ENCODE measurements at places on chromosomes 16 and 17.

DNA sequence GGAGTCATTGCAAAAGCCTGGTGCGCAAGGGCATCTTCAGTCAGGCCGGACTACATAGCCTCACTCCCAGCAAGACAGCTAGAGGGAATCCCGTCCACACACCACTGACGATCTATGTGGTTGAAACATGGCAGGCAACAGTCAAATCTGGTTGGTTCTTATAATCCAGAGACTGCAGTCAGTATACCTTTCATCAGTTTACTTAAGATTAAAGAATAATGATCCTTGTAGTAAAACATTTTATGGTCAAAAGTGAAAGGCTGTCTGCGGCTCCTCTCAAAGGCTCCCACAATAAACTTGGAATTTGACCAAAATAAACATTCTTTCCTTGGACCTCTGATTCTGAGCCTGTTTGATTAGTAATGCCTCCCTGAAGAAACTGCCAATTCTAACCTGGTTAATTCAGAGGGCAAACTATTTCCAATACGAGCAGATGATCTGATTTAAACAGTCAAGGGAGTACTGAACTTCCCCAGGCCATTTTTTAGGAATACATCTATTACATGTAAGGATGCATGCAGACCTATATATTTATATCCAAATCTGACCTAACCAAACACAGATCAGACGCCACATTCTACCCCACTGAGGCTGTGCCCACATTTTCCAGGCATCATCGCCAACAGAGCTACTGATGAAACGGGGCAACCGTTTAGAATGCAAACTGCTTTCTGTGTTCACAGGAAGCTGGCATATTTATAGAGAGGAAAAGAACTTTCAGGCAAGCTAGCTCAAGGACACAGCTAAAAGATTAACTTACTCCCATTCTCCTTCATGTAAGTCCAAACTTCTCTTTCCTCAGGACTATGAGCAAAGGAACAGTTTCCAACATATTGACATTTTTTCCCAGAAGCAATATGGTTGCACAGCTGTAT lies 15.3 kb upstream of the TXNDC11 start:
- DNase-seq: no peak

DNA sequence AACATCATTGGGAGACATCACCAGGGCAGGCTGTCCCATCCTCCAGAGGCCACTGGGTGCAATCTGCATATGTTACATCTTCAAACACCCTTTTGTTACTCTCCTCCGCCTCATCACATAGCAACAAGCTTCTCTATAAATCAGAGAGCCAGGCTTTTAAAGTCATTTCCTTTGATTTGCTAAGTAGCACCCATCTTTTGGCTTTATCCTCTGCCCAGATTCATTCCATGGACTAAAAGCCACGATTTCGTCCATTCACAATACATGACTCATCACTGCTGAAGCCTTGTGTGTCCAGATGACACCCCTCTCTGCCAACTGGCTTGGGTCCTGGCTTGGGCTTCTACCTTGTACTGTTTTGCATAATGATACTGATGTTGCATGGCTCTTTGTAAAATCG lies 2.0 kb upstream of the KRT38 start:
- DNase-seq: no peak

GRCh38 chr16:46918905-46919792 lies 35.0 kb downstream of the GPT2 start:
- DNase-seq: no peak

- DNase-seq: no peak
Observed at GRCh38 chr17:16923097-16923903, 48.6 kb downstream of the TNFRSF13B start.

- DNase-seq: no peak
Observed at GRCh38 chr16:81014672-81015071, 7.7 kb downstream of the CENPN start.

- DNase-seq: no peak
Observed at GRCh38 chr16:57165483-57165882, 20.4 kb downstream of the PSME3IP1 start.

GRCh38 chr17:22512997-22513538 lies 820.7 kb downstream of the KCNJ18 start:
- no peak for DNase-seq

DNA sequence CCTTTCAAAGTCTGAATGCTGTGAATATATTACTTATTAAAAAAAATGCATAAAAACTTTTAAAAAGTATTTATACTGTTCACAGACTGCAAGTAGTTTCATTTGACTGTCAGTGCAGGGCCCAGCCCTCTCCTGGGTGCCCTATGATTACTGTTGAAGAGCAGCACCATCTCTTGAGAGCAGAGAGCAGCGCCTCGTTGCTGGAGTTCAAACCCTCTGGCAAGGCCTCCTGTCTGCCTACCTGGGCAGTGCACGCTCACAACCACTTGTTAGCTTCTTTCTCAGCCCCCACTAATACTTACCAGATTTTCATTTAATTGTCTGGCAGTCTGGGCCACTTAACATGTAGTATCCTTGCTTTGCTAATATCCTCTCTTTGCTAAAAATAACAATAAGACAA lies 233.4 kb downstream of the PHKB start:
- no peak for DNase-seq

GRCh38 chr16:71258372-71258771 lies 27.9 kb upstream of the HYDIN start:
- DNase-seq: no peak

DNA sequence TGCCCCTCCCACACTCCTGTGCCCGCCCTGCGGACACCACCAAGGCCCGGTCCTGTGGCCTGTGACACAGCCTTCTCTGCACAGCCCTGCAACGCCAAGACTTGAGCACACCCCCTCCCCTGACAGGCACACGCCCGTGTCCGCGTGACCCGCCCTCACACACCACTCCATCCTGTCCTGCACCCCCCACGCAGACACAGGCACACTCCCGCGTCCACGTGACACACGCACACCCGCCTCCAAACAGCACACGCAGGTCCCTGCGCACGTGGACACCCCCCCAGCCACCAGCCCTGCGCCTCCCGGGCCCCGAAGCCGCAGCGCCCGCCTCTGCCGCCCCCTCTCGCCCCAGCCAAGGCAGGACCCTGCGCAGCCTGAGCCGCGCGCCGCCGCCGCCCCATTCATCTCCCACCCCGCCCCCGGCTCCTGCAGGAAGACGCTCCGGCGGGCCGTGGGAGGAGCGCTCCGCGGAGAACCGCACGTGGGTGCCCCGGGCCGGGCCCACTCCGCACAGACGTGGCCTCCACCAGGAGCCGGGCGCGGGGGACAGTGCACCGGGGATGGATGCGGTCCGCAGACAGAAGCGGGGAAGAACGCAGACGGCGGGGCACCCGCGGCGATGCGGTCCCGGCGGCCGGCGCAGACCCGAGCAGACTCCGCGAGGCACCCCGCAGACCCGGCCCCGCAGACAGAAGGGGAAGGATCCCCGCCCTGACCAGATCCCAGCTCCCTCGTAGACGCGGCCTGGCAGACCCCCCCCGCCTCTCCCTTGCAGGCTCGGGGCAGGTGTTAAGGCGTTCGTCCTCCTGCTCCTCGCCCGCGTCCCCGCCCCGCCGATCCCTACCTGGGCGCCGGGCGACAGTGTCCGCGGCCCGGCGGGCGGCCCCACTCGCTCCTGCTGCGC lies 506 bp downstream of the CAMKK1 start:
- peak; percentile 84 for DNase-seq

DNA sequence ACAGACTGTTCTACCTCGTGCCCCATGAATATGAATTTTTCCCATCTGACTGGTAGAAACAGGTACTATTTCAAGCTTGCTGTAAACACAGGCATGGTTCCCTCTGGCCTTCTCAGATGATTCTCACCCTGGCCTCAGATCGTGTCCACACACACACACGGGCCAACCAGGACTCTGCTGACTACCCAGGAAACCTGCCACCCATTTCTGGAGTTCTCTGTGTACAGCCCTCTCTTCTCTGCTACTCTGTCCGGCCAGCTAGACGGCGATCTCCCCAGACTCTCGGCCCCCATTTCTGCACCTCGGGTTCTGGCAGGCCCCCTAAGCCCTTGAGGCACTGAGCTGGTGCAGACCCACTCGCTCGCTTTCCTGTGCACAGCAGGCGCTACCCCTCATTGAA lies 31.2 kb downstream of the RPA1 start:
- DNase-seq: no peak

- no peak for DNase-seq
Observed at GRCh38 chr17:42512246-42512645, 23.8 kb upstream of the NAGLU start.

GRCh38 chr17:4511199-4511932 lies 12.7 kb downstream of the SPNS2 start:
- no peak for DNase-seq

DNA sequence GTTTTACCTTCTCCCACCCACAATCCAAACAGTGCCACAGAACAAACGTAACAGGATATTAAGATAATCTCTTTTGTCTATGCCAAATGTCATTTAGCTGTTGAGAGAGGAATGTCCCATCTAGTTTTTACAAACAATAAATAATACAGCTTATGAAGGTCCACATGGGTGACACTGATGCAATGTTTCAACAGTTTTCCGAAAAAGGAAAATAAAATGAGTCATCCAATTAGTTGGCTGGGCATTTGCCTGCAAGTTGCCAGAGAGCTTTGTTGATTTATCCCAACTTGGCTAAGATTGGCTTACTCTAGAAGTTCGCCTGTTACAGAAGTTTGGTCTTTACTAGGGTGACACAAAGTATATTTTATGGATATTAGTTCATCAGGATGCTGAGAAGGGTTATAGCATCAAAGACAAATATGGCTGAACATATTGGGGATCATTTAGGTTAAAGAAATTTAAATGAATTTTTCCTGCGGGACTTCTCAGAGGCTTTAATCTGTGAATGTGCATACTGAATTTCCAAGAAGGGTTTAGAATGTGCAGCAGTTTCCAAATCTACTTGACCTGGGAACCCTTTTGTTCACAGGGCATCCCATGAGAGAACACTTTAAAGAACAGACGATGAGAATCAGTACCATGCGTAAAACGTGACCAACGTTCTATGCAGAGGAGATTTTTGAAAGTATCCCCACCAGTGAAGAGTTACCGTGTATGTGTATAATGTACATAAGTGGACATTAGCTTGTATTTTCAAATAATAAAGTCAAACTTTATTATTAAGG lies 73.1 kb downstream of the CDH13 start:
- no peak for DNase-seq

GRCh38 chr17:82531431-82531881 lies 11.9 kb downstream of the FOXK2 start:
- no peak for DNase-seq

DNA sequence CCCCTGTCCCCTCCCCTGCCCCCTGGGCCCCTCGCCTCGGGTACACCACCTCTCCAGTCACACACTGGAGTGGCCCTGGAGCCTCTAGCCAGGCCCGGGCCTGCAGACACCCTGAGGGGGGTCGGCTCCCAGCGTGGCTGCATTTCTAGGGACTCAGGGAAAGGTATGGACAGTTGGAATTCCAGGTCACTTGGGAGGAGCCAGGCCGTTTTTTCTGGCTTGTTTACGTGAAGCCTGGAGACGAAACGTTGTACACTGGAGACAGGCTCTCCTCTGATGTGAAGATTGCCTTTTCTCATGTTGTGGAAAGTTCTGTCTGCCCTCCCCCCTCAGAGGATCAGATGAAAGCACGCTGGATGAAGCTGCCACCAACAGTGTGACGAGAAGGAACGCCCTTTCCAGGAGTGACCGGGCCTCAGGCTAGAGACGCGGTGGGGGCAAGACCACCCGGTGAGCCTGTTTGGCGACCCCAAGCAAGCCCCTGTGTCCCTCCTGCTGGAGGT lies 4.0 kb upstream of the PPP1R27 start:
- DNase-seq: no peak

GRCh38 chr16:1081734-1082265 lies 9.3 kb downstream of the SSTR5 start:
- no peak for DNase-seq

GRCh38 chr16:87165885-87166284 lies 151.3 kb downstream of the C16orf95 start:
- DNase-seq: no peak

GRCh38 chr17:61895391-61895790 lies 32.1 kb upstream of the BRIP1 start:
- DNase-seq: no peak

DNA sequence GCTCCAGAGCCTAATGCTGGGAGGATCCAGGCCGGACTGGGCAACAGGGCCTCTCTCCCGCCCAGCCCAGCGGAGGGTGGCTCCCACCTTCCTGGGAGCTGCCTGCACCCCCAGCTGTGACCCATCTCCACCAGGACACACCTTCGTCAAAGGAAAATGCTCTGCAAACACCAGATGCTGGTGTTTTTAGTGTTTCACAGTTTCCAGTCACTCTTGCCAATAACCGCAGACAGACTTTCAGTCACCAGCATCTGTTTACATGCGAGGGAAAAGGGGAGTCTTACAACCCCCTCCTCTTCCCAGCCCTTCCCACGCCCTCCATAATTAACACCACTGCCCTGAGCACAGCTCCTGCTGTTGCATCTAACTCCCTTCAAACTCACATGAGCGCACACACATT lies 25.3 kb downstream of the KLHDC4 start:
- DNase-seq: no peak

DNA sequence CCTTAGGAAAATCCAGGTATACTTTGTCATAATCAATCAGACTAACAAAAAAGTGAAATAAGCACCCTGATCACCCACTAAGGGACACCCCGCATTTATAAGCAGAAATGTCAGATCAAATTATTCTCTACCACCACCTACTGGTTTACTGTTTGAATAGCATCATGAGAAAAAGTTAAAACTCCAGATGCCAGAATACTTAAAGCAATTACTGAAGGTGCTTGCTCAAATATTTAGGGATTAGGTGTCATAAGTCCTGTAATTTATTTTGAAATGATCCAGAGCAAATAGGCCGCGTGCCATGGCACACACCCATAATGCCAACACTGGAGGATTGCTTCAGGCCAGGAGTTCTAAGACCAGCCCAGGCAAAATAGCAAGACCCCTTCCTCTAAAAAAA lies 2.3 kb downstream of the TOP2A start:
- peak; percentile 52 for DNase-seq

GRCh38 chr17:77475016-77475976 lies 334.5 kb downstream of the SEC14L1 start:
- peak; percentile 66 for DNase-seq

DNA sequence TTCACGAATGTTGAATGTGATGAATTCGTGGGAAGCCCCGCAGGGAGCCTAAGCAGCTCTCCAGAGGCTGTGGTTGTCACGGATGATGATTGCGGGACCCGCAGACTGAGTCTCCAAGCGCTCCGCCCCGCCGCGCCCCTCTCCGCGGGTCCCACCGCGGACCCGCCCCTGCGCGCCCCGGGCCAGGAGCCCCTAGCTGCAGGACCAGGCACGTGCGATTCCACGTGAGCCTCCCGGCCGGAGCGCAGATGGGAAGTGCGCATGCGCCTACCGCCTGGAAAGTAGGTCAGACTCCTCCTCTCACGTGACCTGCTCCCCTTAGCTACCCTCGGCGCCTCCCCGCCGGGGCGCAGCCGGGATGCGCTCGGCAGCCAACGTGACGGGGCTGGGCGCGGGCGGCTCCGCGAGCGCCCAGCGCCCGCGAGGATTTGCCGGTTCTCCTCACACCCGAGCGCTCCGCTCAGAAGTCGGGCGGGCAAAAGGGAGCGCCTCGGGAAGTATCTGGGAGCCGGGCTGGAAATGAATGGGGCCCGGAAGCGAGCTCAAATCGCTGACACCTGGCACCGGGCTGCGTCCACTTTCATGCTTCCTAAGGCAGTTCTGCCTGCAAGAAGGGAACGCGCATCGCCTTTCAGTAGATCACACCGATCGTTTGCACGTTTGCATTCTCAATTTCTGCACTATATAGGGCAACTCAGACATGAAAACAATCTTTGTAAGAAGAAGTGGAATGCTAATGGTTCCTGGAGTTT lies 26.4 kb upstream of the HLF start:
- peak; percentile 89 for DNase-seq

GRCh38 chr17:66655861-66656260 lies 179.1 kb upstream of the CACNG5 start:
- DNase-seq: no peak

GRCh38 chr16:12646098-12646489 lies 157.6 kb downstream of the CPPED1 start:
- DNase-seq: no peak
